Stimulated activated CD4-positive, alpha-beta T cell treated with anti-CD3 and anti-CD28 coated beads, Interleukin-12 subunit alpha, Interleukin-12 subunit beta, amount 100 ng/mL, for 24 hours (primary cell): ENCODE measurements at places on chromosomes 12 and 14.

GRCh38 chr12:26642361-26642760, 190.6 kb downstream of the ITPR2 start:
- DNase-seq: no peak

GRCh38 chr12:11661491-11662089, 12.1 kb downstream of the ETV6 start:
- no peak for DNase-seq

DNA sequence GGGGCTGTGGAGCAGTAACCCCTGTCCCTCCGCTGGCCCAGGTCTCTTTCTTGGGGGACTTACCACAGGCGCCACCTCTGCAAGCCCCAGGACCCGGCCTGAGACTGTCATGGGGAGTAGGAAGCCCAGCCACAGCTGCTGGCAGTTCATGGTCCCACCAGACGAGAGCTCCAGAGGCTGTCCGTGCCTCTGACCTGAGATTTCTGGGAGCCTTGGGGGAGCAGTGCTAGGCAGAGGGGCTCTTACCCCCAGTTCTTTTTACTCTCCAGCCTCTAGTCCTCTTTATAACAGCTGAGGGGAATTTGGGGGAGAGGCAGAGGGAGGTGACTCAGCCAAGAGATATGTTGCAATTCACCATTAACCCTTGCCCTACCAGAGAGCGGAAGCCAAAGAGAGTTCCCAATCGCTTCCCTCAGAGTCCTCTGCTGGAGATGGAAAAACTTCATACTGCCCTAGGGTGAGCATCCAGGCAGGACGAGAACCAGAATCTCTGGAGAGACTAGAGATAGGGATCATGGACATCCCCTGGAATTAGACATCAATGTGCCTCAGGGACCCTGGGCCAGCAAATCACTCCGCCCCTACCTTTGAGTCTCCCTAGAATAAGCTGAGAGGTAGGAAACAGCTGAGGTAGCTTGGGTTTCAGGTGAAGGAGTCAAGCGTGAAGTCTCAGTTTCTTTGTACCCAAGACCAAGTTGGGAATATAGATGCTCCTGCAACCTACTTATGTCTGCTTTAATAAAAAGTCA, at the start of gene MMP19:
Gene MMP19, minus strand, starts transcription at position 256 of the 749 bp plus-strand sequence. Its CDS starts 106 bp downstream, at position 150.
- no peak for DNase-seq

- DNase-seq: no peak
These were observed 2.3 kb downstream of the ADGRD1 start for GRCh38 chr12:130956009-130956408.

DNA sequence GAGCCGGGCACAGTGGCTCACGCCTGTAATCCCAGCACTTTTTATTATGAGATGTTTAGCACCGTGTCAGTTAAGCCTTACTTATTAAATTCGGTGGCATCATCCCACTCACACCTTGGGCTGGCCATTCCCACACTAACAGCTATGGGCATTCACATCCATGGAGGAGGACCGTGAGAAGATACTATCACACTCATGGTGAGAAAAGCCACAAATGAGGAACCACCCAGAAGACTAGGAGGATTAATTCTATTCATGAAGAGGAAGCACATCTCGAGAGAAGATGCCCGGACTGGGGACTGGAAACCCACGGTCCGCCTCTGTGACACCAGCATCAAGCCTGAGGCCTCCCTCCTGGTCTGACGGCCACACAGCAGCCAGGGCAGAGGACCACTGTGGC, 4.9 kb downstream of the CDC42BPB start:
- no peak for DNase-seq

DNA sequence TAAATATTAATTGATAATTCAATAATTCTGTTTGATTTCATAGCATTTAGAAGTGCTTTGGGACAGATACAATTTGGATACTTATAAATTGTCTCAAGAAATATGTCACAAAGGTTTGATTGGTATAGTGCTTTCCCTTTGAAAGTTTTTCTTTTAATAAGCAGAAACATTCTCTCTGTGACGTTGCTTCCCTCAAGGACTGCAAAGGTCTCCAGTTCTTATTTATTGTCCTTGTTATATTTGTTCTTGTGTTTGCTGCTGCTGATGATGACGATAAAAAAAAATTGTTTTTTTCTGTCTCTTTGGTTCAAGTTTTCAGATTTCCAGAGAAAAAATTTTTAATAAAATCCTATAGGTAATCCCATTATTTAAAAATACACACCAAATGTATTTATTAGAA, 176.3 kb upstream of the CLEC14A start:
- DNase-seq: no peak

DNA sequence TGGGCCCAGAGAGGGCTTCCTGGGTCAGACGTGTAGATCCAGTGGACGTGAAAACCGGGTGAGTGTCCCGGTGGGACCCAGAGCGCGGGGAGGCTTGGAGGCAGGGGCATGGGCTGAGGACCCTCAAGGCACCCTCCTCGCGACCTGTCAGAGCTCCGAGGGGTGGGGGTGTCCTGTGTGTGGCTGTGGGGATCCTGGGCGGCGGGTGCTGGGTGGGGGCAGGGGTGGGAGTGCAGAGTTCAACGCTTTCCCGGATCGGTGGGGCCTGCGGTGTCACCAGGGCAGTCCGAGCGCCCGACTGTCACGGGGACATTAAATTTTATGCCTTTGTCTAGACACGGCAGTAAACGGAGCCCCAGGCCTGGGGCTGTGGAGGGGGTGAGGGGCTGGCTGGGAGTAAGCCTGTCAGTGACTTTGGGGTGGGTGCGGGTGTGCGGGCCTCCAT, 1.0 kb downstream of the TMEM121 start:
- DNase-seq: no peak

- DNase-seq: no peak
These were observed 189.1 kb downstream of the PIWIL1 start for GRCh38 chr12:130526813-130527212.

GRCh38 chr12:10636124-10636523, 22.7 kb upstream of the MAGOHB start:
- DNase-seq: no peak

- no peak for DNase-seq
These were observed 27.6 kb upstream of the P2RX4 start for GRCh38 chr12:121182222-121182893.

- DNase-seq: no peak
These were observed 417.3 kb downstream of the SNAPC1 start for GRCh38 chr14:62179367-62180018.

GRCh38 chr14:104142136-104142945, 4.0 kb downstream of the KIF26A start:
- no peak for DNase-seq

GRCh38 chr14:52067873-52068614, 815 bp downstream of the NID2 start:
- no peak for DNase-seq

- DNase-seq: no peak
These were observed 49.2 kb downstream of the BRMS1L start for GRCh38 chr14:35875296-35875695.

DNA sequence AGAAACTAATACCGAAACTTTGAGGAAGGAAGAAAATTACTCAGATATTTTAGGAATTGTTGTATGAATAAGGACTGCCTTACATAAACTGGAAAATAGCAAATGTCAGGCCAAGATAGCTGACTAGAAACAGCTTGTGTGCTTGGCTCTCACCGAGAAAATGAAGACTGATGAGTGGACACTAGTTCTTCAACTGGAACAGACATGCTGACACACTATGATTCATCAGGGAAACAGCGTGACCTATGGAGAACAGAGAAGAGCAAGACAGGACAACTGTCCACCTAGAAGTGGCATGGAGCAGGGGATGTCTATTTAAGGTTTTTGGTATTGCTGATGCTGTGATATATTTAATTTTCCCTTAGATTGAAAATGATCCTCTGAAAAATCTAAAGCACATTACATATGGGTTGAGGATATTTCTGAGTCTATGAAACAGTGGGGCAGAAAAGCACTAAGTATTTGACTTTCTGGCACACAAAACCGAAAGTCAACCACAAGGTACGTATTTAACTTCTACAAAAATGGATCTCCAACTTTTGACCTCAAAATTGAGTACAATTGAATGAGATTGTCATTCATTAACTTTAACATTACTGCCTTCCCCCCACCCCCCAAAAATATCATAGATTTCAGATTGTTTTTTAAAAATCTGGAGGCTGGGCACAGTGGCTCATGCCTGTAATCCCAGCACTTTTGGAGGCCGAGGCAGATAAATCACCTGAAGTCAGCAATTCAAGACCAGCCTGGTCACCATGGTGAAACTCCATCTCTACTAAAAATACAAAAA, 863.2 kb downstream of the LRFN5 start:
- DNase-seq: no peak

DNA sequence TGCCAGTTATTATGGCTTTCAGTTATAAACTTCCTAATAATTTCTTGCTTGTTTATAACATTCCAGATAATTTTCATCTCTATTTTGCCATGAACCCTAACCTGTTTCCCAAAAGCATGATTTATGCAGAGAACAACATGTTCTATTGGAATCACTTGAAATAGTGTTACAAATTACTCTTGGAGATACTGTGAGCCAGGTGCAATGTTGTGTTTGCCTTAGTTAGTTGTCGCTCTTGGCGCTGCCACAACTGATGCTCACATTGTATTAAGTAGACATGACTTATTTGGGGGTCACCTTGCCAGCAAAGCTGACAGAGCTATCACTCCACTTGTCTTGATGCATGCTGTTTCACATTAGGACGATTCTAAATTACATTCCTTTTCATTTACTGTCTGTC, 49.4 kb downstream of the TSPAN8 start:
- DNase-seq: no peak

GRCh38 chr12:31368666-31369361, 42.9 kb upstream of the SINHCAF start:
- no peak for DNase-seq

DNA sequence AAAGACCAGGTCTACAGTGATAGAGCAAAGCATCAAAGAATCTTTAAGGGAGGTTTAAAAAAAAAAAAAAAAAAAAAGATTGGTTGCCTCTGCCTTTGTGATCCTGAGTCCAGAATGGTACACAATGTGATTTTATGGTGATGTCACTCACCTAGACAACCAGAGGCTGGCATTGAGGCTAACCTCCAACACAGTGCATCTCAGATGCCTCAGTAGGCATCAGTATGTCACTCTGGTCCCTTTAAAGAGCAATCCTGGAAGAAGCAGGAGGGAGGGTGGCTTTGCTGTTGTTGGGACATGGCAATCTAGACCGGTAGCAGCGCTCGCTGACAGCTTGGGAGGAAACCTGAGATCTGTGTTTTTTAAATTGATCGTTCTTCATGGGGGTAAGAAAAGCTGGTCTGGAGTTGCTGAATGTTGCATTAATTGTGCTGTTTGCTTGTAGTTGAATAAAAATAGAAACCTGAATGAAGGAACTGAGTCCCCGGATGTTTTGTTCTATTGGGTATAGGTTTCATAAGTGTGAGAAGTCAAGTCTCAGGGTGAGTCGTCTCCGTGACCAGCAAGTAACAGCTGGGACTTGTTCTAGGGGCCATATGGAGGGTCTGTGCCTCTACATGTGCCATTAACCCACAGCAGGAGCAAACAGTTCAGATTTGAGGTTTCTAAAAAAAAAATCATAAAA, 9.3 kb downstream of the PEBP1 start:
- no peak for DNase-seq

DNA sequence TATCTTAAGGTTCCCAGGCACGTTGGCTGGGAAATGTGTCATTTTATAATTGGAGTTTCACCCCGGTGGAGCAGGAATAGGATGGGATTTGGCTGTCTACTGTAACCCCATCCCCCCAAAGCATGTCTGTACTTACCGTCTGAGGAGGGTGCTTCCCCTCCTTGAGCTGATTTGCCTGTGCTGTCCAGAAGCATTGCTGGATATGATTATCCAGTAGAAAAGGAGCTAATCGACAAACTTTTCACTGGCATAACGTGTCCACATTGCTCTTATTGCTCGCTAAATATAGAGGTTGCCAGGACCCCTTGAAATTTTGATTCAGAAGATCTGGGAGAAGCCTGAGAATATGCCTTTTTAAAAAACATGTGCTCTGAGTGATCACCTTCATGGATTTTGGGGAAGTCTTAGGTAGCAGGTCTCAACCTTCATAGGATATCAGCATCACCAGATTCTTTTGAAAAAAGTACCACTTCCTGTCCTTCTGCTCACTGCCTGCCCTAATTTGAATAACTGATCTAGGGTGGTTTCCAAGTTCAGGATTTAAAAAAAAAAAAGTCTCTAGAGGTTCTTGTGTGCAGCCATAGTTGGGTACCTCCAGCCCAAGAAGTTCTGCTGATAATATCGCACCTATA, 80.4 kb upstream of the KCNA1 start:
- DNase-seq: no peak

GRCh38 chr14:72751276-72752033, 142.4 kb downstream of the DPF3 start:
- DNase-seq: no peak

GRCh38 chr12:31230004-31230403, 95.9 kb downstream of the SINHCAF start:
- DNase-seq: no peak

DNA sequence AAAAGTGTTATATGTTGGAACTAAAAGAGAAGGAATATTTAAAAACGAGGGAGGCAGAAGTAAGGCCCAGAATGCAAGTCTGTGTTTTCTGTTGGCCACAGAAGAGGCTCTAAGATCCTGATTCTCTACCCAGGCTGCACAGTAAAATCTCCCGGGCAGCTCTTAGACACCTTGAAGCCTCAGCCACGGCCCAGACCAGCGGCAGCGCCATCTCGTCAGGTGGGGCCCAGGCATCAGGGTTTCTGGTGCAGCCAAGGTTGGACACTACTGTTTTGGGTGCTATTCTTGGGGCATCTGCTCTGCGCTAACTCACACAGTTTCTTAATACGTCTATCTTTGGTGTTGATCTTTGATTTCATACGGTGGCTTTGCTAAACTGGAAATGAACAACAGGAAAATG, 16.8 kb downstream of the FAM181A start:
- DNase-seq: no peak

DNA sequence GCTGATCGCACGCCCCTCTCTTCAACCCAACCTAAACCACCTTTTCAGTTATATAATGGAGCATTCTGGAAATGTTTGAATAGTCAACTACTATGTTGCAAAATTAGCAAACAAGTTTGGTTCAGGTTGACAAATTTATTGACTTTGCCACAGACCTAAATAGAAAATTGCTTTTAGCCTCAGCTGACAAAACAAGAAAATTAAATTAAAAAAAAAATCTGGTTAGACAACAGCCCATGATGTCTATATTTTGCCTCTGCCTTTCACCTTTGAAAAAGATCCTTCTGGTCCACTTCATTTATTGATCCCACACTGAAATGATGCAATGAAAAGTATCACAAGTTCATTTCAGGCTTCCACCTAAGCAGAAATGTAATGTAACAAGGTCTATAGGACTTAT, 17.5 kb downstream of the SLC38A4 start:
- DNase-seq: no peak

DNA sequence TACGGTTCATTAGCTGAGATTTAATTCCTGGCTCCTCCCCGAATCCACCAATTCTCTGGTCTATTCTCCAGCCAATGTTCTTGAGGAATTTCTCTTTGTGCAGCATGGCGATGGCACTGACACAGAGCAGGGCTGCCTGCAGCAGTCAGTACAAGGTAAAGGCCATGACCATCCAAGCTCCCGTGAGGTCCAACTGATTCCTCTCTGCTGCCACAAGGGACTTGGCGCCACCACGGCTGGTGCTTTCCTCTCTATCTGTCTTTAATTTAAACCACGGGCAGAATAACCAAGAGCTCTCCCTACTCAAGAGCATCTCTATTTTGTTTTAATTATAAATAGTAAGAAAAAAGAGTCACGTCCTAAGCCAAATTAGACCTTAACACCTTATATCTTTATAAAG, 12.1 kb downstream of the TMEM116 start:
- DNase-seq: no peak
